Epithelial cell of prostate (primary cell): ENCODE measurements at places on chromosomes 7 and 10.

DNA sequence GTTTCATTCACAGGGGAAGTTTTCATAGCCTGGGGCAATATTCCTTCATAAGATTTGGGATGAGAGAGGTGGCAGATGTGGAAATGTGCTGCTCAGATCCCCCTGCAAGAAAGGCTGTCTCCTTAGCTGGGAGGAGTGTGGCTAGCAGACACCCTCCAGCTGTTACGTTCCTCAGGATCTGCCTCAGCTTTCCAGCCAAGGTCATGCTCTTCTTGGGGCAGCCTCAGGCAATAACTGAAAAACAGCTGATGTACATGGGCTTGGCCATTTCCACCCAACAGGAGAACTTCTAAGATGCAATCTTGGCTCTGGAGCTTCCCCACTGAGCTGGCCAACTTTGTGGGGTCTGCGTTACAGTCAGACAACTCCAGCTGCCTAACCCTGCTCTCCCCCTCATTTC is 51.3 kb upstream of the SEPTIN7 start:
- no peak for DNase-seq

DNA sequence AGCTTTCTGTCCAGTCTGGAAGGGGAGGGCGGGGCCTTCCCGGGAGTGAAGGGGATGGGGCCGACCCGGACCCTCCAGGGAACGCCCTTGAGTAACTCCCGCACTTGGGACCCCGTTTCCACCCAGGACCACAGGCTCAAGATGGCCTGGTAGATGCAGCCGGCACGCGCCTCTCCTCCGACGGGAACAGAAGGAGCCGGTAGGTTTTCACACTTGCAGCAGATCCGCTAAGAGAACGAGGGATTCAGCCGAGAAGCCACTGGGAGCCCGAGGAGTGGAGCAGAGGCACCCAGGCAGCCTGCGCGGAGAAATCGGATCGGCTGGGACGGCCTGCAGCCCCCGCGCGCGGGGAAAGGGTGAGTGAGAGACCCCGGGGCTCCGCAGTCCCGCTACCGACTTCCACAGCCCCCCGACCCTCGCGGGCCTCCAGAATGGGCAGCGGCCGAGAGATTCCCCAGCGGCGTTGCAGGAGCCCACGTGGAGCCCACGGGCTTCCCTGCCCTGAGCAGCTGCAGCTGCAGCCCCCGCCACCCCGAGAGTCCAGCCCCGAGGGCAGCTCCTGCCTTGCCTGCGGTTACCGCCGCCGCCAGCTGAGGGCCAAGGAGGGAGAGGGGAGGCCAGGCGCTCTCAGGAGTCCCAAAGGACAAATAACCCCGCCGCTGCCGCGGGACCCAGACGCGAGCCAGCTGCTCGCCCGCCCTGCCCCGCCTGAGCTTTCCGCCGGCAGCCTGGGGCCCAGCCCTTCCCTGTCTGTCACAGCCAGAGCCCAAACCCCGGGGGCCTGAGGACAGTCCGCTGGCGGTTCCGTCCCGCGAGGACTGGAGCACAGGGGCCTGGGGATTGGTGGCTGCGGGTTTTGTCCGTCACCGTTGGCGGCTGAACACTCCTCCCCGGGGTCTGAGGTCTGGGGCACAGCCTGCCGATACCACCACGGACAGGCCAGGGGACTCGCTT is 21.8 kb downstream of the IFT22 start:
- DNase-seq, result no peak

GRCh38 chr7:101058355-101058754 is 26.9 kb upstream of the TRIM56 start:
- DNase-seq, result no peak

- no peak for DNase-seq
Measured at GRCh38 chr7:92797284-92797683, 39.1 kb downstream of the CDK6 start.

DNA sequence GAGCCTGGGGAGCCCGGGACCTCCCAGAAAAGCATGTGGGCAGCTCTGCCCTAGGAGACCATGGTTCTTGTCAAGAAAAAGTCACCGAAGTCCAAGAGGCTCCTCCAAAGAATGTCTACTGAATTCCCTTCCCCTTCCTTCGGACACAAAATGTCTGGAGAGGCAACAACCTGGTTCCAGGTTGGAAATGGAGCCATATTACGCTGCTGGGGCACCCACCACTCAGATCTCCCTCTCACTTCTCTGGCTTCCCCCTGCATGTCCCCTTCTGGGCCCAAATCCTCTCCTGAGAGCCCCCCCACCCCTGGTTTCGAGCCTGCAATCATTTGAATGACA is 52.6 kb downstream of the RGS10 start:
- DNase-seq, result no peak

DNA sequence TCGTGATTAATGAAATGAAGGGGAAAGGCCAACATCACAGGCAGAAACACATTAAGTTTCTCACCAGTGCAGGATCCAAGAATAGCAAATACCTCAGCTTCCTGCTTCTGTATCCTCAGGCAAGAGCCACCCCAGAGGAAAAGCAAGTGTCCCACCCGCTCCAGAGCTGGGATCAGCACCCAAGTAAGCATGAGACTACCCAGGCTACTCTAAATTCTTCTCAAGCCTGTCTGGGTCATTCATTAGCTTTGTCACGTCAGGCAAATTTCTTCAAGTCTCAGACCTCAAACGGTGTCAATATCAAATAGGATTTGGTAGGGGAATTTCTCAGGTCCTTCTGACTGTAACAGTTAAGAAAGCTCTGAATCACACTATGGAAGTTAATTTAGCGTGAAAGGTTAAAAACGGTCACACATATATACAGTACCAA is 59.0 kb downstream of the GNA12 start:
- DNase-seq, result no peak

DNA sequence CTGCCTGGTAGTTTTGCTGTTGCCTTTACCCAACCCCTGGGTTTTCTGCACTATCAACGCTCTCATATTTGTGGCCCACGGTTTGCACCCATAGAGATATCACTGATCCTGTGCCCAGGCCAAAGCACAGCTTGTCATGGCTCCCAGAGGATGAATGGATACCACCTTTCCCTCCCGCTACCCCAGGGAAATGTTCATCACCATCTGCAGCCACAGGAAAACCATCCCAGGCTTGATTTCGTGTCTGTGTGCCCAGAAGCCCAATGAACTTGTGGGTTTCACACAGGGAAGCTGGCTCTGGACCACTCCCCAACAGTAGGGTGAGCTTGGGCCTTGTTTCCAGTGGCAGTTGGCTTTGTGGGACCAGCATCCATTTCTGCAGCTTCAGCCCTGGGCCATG is 143.1 kb upstream of the GDF10 start:
- no peak for DNase-seq

GRCh38 chr7:33764752-33765451 is 140.4 kb upstream of the BMPER start:
- DNase-seq, result no peak

DNA sequence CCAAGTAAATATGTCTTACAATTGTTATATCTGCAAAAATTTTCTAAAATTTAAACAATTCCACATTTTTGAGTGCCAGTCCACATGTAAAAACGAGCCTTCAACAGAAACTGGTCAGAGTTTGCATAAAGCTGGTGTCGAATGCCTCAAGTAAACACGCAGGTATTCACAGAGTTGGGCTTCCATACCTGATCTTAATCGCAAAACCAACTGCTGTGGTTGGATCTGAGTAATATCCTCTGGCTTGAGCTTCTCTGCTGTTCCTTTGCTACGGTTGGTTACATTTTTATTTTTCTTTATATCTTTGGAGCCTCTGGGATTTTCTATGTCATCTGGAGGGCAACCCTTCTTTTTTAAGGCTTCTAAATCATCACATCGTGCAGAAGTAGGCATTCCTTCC is 28.4 kb downstream of the ITGB1 start:
- peak; percentile 50 for DNase-seq

- DNase-seq, result no peak
Measured at GRCh38 chr7:28130277-28130676, 50.3 kb downstream of the JAZF1 start.

DNA sequence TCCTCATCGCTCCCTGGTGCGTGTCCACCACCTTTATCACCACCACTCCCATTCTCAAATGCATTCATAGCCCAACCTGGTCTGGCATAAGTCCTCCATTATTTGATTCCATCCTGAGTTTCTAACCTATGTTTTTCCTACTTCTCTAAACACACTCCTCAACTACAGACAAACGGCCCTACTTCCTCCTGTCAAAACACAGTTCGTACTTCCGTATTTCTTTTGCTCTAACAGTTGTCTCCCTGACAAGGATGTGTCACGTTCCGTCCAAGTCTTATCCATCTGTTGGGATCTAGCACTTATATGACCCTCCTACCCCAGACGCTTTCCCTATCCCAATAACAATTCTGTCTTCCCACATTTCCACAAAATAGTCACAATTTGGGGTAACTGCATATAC is 46.8 kb downstream of the DOCK4 start:
- DNase-seq, result no peak

- DNase-seq, result no peak
Measured at GRCh38 chr10:132904181-132904813, 38.1 kb downstream of the CFAP46 start.

GRCh38 chr7:135772639-135773222 is 24.1 kb upstream of the FAM180A start:
- DNase-seq, result no peak

DNA sequence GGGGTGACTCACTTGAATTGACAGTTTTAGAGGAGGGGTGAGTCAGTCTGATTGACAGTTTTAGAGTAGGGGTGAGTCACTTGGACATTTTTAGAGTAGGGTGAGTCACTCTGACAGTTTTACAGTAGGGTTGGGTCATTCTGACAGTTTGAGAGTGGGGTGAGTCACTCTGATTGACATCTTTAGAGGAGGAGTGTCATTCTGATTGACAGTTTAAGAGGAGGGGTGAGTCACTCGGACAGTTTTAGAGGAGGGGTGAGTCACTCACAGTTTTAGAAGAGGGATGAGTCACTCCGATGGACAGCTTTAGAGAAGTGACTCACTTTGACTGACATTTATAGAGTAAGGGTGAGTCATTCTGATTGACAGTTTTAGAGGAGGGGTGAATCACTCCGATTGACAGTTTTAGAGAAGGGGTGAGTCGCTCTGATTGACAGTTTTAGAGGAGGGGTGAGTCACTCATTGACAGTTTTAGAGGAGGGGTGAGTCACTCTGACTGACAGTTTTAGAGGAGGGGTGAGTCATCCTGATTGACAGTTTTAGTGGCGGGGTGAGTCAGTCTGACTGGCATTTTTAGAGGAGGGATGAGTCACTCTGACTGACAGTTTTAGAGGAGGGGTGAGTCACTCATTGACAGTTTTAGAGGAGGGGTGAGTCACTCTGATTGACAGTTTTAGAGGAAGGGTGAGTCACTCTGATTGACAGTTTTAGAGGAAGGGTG is 595.9 kb downstream of the DNAJB6 start:
- DNase-seq, result no peak

GRCh38 chr10:129523723-129524316 is 56.8 kb downstream of the MGMT start:
- DNase-seq, result no peak

DNA sequence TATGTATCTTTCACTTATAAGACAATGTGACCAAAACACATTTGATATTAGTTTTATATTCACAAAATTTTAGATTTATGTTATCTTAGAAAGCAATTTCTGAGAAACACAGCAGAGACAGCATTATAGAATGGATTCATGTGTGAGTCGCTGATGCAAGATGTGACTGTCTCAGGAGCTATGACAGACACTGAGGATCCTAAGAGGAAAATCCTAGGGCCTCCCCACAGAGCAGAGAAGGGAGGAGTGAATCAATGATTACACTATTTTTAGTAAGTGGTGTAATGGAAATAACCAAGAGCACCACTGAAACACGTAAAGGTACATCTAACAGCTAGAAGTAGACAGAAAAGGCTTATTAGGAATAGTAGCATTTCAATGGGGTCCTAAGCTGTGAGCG is 204.0 kb upstream of the PTN start:
- DNase-seq, result no peak

DNA sequence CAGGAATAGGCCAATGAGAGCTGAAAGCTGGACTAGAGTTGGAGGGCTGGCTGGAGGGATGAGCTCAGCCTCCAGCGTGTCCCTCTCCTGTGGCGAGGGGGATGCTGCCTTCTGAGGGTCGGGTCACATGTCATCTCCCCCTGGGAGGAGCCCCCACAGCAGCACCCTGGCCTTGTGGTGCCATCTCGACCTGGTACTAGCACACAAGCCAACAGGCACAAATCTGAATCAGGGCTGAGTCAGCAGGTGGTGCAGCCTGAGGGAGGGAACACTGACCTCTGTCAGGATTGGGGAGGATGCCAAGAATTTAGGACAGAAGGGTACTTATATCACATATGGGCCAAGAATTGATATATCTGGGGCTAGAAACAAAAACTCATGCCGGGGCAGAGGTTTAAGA is 280.4 kb downstream of the CELF2 start:
- DNase-seq, result no peak

DNA sequence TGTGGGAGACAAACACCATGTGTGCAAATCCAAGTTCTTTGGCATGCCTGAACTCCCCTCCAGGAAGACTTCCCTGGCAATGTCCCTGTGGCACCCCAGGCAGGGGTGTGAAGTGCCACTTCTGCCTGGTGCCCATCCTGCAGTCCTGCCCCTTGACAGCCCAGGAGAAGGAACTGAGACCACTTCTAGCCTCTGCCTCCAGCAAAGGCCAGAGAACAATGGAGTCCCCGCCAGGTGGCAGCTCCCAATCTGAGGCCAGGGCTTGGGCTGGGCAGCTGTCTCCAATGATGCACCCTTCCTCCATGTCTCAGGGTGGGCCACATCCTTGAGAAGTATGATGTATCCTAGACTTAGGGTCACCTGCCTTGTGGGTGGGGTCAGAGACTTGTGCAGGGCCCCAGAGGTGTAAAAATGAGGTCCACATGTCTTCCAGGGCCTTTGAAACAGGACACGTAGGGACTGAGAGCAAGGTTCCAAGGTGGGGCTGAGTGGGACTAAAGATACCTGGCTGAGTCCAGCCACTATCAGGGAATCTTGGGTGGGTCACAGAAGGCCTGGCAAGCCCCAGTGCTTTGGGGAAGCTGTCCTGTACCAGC is 5.5 kb downstream of the FXYD4 start:
- no peak for DNase-seq

DNA sequence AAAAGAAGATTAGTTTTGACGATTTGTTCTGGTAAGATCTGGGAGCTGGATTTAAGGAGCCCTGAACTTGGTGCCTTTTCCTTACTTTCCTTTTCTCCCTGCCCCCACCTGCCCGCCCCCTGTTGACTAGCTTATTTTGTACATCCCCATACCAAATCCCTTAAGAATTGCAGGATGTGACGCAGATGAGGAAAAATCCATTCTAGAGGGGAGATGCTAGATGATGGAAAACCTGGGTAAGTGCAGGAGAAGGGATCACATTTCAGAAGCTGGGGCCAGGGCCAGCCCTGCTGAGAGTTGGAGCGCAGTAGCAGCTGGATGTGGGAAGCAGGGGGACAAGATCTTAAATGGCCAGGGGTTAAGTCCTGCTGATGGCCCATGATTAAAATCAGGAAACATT is 93.9 kb downstream of the CCDC3 start:
- DNase-seq, result no peak

DNA sequence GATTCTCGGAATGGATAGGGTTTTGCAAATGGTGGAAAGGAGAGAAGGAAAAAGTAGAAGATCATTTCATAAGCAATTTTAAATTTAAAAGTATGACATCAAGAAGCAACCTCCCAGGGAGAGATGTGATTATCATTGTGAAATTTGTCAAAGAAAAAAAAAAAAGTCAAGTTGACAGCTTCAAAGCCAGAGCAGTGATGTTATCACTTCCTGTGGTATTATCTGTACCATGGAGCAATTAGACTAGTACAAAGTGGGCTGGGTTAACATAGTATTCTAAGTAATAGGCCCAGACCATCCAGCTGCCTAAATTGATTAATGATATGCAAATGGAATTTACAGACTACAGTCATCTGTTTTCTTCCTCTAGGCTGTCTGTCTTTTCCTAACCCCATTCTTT is 84.0 kb upstream of the NPY start:
- DNase-seq, result no peak
